ENCODE measurements at places on chromosomes 13 and 19.
A peak's percentile ranks its signal among the peaks of the same experiment; 100 is the strongest.

DNA sequence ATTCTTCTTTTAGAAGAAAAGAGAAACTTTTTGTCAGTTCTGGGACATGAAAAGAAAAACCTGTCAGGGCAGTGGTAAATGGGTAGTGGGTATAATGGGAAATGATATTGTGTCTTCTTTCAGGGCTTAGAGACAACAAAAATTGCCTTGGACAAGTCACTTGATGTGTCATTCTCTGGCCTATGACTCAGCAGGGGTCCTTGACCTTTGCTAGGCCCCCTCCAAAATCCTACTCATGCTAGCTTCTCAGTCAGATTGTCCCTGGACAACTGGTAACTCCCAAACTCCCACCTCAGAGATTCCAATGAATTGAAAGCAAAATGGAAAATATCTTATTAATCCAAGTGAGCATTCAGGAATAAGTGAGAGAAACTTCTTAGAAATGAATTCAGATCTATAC is 258.8 kb upstream of the SPRY2 start:
- no peak for DNase-seq

DNA sequence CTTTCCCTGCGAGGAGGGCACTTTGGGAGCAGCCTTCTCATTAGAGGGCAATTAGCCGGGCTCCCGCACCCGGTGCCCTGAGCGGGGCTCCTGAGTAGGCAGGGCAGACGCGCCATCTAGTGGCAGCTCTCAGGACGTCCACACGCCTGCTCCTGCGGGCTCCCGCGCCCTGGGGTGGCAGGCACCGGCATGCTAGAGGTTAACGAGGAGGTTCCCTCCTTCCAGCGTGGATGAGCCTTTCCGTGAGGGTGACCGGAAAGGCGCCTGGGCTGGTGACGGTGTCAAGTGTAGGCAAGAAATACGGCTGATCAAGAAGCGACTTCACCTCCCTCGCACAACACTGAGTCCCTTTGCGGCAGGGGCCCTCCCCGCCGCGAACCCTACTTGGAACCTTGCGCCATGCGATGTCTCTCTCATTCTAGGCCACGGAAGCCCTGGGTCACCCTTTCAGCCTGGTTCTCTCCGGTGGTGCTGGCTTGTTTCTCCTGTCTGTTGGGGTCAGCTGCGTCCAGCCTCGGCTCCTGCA is 67.7 kb downstream of the ALOX5AP start:
- peak; percentile 83 for DNase-seq

DNA sequence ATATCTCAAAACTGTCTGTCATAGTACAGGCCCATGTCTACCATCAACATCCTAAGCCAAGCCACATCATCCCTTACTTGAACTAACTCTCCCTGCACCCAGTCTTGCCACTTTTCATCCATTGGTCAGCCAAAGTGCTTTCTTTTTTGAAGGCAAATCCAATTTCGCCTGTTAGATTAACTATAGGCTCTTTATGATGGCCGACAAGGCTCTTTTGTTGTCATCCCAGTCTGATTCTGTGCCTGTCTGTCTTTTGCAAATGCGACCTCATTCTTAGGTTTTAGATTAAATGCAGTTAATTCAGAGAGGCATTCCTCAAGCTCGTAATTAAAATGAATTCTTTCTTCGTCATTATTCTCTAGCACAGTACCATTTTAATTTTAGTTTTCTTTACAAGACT is 148.3 kb downstream of the HS6ST3 start:
- no peak for DNase-seq

DNA sequence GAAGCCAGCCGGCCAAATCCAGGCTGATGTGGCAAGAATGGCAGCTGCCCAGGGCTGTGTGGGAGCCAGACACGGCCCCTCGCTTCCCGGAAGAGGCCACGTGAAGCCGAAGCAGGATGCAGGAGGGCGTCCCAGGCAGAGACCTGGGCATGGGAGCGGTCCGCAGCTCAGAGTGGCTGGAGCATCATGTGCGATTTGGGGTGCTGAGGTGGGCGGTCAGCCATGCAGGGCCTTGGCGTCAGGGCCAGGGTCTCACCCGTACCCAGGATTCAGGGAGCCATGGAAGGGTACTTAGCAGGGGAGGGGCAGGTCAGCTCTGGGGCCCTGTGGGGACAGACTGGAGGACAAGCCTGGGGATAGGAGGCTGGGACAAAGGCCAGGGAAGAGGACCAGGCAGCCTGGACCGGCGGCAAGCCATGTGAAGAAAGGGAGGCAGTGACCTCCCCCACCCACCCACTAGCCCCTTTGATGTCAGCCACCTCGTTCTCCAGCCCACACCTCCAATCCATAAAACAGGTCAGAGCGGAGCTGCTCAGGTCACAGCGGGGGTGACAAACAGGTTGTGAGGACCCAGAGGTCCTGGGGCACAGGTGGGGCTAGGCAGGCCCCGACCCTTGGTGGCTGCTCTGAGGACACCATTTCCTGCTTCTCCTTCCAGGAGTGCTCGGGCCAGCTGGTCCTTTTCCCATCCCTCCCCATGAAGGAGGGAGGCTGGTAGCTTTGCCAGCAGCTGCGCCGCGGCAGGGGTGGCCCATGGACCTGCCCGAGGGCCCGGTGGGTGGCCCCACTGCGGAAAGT is 2.3 kb downstream of the KASH5 start:
- no peak for DNase-seq

GRCh38 chr13:110559986-110560385 is 1.5 kb downstream of the RAB20 start:
- DNase-seq: no peak

- DNase-seq: no peak
These were observed 300.6 kb downstream of the COG6 start for GRCh38 chr13:39956036-39956435.

- DNase-seq: no peak
These were observed 56.8 kb upstream of the KATNAL1 start for GRCh38 chr13:30364133-30364532.

- DNase-seq: no peak
These were observed at the start of gene CYP4F3 for GRCh38 chr19:15640294-15640903. CYP4F3 (plus strand) TSS chr19:15640897; CDS start chr19:15641416, 519 bp downstream.

GRCh38 chr19:29687897-29688728 is 22.9 kb downstream of the PLEKHF1 start:
- no peak for DNase-seq

- DNase-seq: no peak
These were observed 30.2 kb upstream of the CD33 start for GRCh38 chr19:51194527-51195315.

- no peak for DNase-seq
These were observed 11.2 kb upstream of the ADPRHL1 start for GRCh38 chr13:113464476-113464875.

GRCh38 chr13:114063545-114064449 is 68.6 kb downstream of the RASA3 start:
- DNase-seq: no peak

- no peak for DNase-seq
These were observed 1544.6 kb downstream of the OLFM4 start for GRCh38 chr13:54573186-54573585.

- no peak for DNase-seq
These were observed 1147.6 kb upstream of the PCDH20 start for GRCh38 chr13:62563251-62563650.

DNA sequence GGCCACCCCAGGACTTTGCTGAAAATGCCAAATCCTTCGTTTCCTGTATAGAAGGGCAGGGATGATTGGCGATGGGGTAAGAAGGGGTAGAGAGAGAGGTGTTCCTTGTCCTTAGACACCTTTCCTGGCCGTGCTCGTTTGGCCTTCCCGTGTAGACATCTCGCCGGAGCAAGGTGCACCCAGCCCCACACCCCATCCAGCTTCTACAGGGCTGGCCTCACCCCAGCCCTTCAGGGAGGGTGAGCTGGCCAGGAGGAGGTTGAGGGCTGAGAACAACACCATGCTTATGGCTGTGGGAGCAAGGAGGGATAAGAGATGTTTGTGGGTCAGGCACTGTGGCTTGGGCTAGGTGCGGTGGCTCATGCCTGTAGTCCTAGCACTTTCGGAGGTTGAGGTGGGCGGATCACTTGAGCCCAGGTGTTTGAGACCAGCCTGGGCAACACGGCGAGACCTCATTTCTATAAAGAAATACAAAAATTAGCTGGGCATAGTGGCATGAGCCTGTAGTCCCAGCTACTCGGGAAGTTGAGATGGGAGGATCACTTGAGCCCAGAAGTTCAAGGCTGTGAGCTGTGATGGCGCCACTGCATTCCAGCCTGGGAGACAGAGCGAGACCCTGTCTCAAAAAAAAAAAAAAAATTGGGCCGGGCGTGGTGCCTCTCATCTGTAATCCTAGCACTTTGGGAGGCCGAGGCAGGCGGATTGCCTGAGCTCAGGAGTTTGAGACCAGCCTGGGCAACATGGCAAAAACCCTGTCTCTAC is 15.5 kb downstream of the SMARCA4 start:
- DNase-seq: no peak

DNA sequence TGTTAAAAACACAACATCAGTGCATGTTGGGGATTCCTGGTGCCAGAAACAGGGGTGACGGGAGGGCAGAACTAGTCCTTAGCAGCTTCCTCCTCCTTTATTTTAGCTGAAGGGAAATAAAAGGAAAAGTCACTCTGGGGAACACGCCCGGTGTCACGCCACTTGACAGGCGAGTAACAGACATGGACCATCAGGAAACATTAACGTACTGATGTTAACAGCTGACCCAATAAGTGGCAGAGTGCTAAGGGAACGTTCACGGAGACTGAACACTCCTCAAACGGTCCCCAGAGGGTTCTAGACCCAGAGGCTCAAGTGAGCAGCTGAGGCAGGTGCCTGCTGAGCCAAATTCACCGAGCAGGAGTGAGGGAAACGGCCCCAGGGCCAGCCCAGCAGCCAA is 13.9 kb upstream of the EIF3G start:
- DNase-seq: no peak

GRCh38 chr19:11256189-11256588 is 6.1 kb downstream of the DOCK6 start:
- no peak for DNase-seq

All from kidney capillary endothelial cell (primary cell).